K562 (cell line): ENCODE measurements at places on chromosomes 1 and 21. TPM values are rescaled to one million over a fixed set of nuclear protein-coding genes. Genes with fewer than 3 reads are reported as not detected.

The RNU1-3 gene
- 2,231 and 2,538 TPM in 2 replicates for total RNA-seq

DNA sequence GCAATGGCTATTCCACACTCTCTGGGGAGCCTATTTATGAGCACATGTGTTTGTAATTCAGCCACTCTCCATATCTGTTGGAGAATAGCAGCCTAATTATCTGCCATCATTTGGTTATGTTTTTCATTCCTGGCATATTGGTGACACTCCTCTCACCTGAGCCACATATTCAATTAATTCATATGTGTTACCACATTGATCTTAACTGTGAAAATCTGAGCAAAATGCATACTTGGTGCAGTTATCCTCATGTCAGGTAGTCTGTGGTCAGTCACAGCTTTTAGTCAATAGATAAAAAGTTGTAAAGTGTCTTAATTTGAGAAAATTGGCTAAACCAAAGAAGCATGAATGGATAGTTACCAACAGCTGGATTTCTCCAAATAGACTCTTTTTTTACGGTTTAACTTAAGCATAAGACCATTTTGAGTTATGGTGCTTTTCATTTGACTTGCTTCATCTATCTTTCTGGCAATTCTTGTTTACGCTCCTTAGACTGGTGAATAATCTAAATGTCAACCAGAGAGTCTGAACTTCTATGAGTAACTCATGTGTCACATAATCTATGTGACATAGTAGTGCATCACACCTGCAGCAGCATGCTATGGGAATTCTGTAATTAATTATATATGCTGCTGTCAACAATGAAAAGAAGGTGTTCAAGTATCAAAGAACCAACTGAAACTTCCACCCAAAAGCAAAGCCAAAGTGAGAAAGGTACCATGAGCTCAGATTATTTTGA, 187.7 kb upstream of the SGIP1 start:
- DNase-seq, result no peak

The SWT1 gene
- total RNA-seq, result 2.2 TPM in 2 replicates

The PRDM16 gene
- total RNA-seq, result 0.02 and 0.27 TPM in 2 replicates

The LMOD1 gene
- 0.42 and 0.54 TPM in 2 replicates for total RNA-seq

DNA sequence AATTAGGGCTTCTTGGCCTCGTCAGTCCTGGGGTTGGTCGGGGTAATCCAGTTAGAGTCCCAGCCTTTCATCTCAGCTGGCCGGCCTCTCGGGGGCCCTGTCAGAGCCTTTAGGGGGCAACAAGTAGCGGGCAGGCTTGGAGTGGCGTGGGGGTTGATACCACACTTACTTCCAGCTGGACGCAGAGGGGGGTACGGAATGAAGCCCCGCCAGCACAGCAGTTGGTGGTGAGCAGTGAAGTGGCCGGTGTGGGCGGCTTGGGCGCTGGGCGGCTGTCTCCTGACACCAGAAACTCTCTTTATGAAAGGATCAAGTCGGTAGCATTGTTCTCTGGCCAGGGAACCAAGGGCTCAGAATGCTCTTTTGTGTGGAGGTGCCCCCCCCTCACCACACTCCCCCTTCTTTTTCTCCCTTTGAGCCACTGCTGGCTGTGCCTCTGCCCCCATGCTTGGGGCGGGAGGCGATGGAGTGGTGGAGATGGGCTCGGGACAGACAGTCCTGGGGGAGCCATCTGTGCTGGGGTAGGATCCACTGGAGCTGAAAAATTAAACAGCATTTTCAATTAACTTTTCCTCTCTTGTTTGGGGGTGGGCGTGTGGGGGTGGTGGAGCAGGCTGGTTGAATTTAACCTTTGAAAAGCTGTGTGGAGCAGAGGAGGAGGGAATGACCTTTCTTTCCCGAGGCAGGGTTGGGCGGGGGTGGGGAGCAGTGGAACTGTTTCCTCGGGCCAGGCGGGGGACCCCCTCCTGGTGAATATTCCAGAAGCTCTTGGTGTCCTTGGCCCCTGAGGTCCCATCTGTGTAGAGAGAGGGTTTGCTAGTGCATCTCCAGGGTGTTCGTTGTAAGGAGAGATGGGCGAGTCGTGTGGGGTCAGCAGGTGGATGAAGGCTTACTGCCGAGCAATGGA, 102.7 kb downstream of the RNF220 start:
- no peak for DNase-seq
